Dermis microvascular lymphatic vessel endothelial cell (primary cell): ENCODE measurements at places on chromosomes 13 and 19. TPM values are rescaled to one million over a fixed set of nuclear protein-coding genes. Genes with fewer than 3 reads are reported as not detected.

GRCh38 chr13:25992076-25992475 lies 59.7 kb downstream of the SHISA2 start:
- no peak for DNase-seq

GRCh38 chr19:15283141-15283883 lies 49.0 kb downstream of the BRD4 start:
- no peak for DNase-seq

GRCh38 chr19:45098521-45099466 lies 5.8 kb downstream of the PPP1R37 start:
- peak; percentile 84 for DNase-seq

GRCh38 chr19:19217099-19217498 lies 5.3 kb downstream of the NCAN start:
- DNase-seq: peak; percentile 37

- peak; percentile 36 for DNase-seq
Observed at GRCh38 chr19:722553-723101, 13.9 kb downstream of the PALM start.

DNA sequence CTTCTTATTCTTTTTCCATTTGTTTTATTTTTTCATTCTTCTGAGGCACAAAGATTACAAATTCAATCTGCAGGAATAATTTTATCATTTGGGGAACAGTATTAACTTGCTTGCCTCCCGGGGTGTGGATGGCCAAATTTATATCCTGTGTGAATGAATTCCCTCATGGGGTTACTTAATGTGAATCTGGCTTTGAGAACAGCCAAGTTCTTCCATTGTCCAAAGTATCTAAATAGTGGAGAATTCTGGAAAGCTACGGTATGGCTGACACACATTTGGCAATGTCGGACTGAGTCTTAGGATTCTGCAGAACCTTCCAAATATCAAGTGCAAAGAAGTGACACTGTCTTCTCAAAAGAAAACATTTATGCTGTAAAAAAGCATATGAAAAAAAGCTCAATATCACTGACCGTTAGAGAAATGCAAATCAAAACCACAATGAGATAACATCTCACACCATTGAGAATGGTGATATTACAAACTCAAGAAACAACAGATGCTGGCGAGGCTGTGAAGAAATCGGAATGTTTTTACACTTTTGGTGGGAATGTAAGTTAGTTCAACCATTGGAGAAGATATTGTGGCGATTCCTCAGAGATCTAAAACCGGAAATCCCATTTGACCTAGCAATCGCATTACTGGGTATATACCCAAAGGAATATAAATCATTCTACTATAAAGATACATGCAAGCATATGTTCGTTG lies 620.2 kb downstream of the EFNB2 start:
- no peak for DNase-seq

DNA sequence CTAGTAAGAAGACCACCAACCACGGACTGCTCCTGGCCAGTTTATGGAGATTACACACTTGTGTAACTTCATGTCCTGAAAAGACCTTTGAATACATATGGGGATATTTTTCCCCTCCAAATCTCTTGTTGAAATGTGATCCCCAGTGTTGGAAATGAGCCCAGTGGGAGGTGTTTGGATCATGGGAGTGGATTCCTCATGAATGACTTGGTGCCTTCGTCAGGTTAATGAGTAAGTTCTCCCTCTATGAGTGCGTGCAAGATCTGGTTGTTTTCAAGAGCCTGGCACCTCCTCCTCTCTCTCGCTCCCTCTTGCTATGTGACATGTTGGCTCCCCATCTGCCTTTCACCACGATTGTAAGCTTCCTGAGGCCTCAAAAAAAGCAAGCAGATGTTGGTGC lies 769.0 kb upstream of the SLITRK1 start:
- DNase-seq: no peak

- no peak for DNase-seq
Observed at GRCh38 chr19:6138511-6138910, 3.0 kb downstream of the ACSBG2 start.

The ZNF77 gene
- total RNA-seq: 3.7 and 4.4 TPM in 2 replicates
